Activated CD8-positive, alpha-beta memory T cell treated with anti-CD3 and anti-CD28 coated beads for 1 hour (primary cell): ENCODE measurements at places on chromosomes 4 and X.

DNA sequence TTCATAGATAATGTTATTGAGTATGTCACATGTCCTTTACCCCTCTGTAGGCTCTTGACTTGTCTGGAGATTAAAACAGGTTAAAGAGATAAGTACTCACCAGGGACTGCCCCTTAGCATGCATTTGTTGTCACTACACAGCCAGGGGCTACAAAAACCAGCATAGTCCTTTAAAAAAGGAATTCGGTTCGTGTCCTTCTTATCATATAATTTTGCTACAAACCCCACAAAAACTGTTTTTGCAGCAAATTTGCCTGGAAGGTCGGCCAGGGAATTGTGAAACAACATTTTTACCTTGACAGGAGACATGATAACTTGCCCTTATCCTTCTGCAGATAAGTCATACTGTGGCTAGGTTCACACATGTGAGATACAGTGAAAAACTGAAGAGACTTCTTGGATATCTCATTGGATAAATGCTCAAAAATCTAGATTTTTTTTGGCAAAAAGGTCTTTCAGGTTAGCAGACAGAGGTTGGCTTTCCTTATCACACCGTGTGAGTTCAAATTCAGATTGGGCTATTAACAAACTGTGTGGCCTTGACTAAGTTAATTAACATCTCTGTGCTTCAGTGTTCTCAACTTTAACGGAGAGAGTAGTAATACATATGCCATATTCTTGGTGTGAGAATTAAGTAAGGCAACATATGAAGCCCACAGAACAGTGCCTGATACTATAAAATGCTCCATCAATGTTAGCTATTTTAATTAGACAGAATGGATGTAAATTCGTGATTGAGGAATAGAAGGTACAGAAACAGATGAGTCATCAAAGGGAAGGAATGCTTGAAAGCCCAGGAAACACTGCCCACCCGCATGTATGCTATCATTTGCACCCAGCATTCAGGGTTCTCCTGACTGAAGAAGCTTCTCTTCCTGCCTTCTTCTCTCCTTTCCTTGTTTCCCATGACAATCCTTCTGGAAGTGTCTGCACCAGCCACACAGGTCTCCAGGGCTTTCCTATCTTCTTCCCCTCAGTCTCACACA lies 30.0 kb downstream of the FAM9C start:
- DNase-seq: no peak

DNA sequence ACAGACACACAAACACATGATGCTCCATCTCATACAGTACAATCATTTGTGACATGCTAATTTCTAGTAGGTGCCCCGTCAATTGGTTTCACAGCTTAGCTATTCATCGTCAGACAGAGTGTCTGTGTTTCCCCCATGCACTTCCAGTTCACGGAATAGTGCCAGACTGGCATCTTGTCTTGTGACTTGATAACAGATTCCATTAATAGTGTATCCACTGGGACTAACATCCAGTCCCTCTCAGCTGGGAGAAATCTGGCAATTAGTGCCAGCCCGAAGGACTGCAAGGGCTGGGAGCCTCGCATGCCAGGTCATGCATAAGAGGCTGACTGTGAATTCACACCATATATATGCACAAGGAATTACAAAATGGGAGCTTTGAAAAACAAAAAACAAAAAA lies 20.2 kb upstream of the GATB start:
- no peak for DNase-seq

DNA sequence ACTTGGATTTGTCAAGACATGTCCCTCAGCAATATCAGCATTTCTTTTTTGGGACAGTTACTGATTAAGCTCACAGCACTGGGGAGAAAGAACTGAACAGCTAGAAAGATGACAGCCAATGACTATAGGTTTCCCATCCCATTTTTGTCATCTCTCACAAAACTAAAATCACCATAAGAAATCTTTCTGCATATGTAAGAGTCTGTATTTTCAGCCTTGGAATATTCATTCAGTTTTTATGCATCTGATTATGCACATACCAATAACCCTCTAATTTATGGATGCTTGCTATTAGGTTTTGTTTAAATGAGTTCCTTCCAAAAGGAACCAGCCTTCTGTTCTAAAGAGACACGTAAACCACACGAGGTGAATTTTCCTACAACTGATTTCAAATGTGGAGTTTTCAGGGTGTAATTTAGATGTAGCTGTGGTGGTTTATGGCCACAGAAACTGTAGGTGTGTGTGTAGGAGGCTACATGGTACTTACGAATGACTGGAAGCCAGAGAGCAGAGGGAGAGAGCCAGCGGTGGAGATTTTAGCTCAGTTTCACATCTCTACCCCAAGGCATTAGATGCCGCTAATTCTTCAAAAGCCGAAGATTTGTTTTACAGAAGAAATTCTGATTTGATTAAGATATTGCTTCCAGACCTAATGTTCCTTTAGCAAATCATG lies 55.3 kb downstream of the AFF2 start:
- no peak for DNase-seq

- DNase-seq: no peak
Measured at GRCh38 chr4:1502976-1503375, 96.7 kb upstream of the NKX1-1 start.

DNA sequence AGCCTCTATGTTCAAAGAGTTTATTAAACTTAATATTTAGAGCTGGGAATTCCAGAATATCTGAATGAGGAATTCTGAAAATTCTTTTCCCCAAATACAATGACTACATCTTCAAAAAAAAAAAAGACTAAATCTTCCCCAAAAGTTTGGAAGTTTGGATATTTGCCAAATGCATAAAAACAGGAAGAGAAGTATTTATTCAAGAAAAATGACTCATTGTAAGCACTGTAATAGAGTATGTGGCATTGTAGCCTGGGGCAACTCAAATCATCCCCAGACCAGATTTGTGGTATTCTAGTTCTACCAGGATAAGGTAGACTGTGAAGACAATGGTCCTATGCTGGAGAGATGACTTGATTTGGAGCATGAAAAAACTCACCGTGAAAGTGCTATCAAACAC lies 78.5 kb upstream of the PDHA2 start:
- no peak for DNase-seq

DNA sequence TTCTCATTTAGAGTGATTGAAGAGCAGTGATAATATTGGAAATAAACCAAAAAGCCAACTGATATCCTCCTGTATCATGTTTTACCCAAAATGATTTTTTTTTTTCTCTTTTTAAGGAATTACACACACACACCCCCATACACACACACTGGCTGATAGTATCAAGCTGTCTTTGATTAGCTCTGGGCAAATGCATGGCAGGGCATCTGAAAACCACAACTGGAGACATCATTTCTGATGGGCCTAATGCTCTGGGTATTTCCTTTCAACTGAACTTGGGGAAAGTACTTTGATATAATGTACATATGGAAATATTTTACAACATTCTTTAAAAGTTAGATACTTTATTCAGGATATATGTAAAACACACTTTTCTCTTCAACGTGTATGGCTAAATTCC lies 14.2 kb upstream of the OSTC start:
- DNase-seq: no peak

DNA sequence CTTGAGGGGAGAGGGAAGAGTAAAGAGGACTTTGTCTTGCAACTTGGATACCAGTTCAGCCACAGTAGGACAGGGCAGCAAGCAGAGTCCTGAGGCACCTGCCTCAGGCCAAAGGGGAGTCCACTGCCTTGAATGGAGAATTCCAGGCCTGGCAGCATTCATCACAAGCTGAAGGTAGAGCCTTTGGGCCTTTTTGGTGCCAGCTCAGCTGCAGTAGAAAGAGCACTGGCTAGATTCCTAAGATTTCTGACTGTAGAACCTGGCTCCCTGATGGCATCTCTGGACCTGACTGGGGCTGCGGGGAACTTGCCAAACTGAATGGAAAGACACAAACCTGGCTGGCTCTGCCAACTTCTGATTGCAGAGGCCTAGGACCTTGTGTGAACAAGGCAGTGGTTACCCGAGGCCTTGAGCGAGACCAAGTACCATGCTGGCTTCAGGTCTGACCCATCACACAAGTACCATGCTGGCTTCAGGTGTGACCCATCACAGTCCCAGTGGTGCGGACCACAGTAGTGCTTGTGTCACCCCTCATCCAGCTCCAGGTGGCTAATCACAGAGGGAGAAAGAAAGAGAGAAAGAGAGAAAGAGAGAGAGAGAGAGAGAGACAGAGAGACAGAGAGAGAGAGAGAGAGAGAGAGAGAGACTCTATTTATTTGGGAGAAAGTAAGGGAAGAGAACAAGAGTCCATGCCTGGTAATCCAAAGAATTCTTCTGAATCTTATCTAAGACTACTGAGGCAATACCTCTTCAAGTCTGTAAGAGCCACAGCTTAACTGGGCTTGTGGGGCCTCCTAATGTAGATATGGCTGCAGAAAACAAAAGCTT lies 137.6 kb upstream of the SPIN4 start:
- no peak for DNase-seq

GRCh38 chr4:183287309-183287659 lies 32.8 kb downstream of the CLDN22 start:
- DNase-seq: no peak

GRCh38 chr4:19924761-19925160 lies 326.9 kb upstream of the SLIT2 start:
- no peak for DNase-seq

- no peak for DNase-seq
Measured at GRCh38 chr4:143225167-143225566, 40.5 kb downstream of the USP38 start.

- DNase-seq: no peak
Measured at GRCh38 chrX:53728506-53728905, 42.0 kb upstream of the HUWE1 start.

- no peak for DNase-seq
Measured at GRCh38 chr4:76997532-76997931, 48.0 kb downstream of the SEPTIN11 start.

DNA sequence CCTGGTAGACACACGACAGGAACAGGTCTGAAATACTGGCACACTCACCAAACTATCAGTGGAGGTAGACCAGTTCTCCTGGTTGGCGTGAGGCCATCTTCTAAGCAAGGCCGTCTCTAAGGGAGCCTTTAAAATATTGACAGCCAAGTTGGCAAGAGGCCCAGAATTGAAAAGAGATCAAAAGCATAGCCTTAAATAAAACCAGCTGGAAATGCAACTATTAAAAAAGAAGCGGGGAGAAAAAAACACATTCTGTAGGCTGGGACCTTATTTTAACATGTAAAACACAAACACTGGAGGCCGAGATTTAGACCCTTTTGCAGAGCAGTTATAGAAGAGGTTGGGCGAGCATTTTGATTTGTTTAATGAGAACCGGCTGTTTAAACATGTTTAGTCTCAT lies 233.0 kb upstream of the CLNK start:
- DNase-seq: no peak

GRCh38 chrX:70613295-70613694 lies 168.7 kb downstream of the DLG3 start:
- no peak for DNase-seq

DNA sequence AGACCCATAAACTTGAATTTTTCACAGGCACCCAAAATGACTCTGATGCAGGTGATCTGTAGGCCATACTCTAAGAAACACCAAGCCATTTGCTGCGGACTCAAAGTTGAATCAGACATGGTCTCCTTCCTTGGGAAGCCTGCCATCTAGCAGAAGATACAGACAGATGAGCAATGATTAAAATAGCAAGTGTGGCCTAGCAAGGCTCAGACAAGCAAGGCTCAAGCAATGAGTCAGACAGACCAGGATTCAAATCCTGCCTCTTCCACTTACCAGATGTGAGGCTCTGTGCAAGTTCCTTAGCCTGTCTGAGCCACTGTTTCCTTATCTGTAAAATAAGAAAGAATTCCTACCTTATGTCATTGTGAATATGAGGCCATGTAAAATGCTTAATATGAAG lies 2.3 kb downstream of the CCDC149 start:
- no peak for DNase-seq

DNA sequence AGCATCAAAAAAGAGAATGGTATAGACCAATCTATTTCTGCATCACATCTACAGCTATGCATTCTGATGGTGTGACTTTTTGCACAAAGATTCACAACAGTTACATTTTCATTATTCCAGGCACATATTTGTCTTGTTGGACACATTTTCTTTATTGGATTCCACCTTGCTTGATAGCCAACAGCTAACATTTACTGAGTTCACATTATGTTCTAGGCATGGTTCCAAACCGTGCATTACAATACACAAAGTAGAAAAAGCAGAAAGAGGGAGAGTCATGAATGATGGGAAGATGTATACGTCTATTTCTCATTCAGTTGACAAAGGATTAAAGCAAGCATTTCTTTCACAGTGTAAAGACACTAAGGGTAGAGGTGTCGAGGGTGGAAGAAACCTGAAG lies 22.9 kb upstream of the CLGN start:
- DNase-seq: no peak

DNA sequence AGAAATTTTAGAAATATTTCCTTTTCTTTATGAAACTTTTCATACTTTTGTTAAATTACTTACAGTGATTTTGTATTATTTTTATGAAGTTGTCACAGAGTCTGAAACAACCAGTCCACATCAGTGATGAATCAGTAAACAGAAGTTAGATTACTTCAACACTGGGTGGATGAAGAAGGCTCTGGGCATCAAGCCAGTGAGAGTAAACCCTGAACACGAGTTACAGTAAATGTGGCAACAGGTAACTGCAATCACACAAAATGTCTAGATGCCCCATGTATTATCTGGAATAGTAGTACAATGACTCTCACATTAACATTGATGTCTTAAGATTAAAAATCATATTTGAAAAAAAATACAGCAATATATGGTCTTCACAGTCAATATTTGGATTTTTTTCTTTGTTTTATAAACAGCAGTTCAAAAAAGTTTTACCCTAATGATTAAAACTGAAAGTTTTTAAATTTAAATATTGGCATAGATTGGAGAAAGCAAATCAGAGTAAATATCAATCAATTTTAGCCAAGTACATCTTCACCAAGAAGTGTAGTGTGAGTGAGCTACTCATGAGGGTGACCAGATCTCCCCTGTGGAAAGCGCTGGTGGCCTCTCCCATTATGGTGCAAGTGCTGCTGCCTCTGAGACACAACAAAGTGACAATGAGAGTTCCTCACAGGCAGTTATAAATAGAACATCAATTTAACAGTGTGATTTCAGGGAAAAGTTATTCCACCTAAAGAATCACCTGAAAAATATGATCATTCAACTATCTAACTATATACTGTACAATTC lies 63.2 kb upstream of the UGT2B7 start:
- DNase-seq: no peak

GRCh38 chr4:147689067-147689466 lies 5.1 kb upstream of the PRMT9 start:
- no peak for DNase-seq

- DNase-seq: no peak
Measured at GRCh38 chr4:685679-686412, 3.1 kb downstream of the SLC49A3 start.

GRCh38 chr4:185534866-185535611 lies at the start of gene PDLIM3:
TSS of gene PDLIM3 (minus strand) at chr4:185535507. CDS start at chr4:185535434, 73 bp downstream.
- no peak for DNase-seq

- no peak for DNase-seq
Measured at GRCh38 chr4:80036949-80037685, 35.9 kb downstream of the ANTXR2 start.

DNA sequence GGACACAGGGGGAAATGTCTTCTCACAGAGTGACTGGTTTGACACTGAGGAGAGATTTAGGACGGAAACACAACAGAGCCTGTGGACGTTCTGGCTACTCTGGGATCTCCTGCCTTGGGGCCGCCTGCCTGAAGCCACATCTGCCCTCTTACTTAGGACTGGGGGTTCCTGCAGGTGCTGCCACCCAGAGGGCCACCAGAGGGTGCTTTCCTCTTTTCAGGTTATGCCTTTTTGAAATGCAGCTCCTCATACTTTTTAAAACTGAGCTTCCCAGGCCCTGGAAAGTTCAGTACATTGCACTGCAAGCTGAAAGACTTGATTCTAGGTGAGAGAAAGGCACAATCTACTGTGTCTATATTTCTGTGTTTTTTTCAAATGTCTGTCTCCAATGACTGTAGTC lies 92.2 kb upstream of the PGRMC2 start:
- DNase-seq: no peak

GRCh38 chr4:109067508-109068235 lies 234.8 kb downstream of the COL25A1 start:
- no peak for DNase-seq
